ENCODE measurements at places on chromosomes 7 and 10. TPM values are rescaled to one million over a fixed set of nuclear protein-coding genes. Genes with fewer than 3 reads are reported as not detected.

GRCh38 chr7:17236171-17236570 lies 62.3 kb upstream of the AHR start:
- no peak for DNase-seq

DNA sequence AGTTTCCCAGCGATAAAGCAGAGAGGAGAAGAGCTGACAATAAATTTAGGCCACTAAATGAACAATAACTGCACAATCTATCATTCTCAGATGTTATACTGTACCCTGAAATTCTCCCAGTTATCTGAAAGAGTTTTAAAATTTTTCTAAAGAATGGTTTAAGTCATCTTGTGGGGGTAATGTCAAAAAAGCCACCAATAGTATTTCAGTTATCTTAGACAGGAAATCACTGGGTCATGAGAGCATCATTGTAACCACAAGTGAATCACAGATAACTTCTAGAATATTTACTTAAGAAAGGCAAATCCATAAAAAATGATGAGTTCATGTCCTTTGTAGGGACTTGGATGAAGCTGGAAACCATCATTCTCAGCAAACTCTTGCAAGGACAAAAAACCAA lies 147.1 kb downstream of the DNAJB9 start:
- no peak for DNase-seq

GRCh38 chr7:18212758-18213157 lies 185.1 kb upstream of the PRPS1L1 start:
- no peak for DNase-seq

GRCh38 chr10:97131666-97132065 lies 54.1 kb downstream of the SLIT1 start:
- no peak for DNase-seq

DNA sequence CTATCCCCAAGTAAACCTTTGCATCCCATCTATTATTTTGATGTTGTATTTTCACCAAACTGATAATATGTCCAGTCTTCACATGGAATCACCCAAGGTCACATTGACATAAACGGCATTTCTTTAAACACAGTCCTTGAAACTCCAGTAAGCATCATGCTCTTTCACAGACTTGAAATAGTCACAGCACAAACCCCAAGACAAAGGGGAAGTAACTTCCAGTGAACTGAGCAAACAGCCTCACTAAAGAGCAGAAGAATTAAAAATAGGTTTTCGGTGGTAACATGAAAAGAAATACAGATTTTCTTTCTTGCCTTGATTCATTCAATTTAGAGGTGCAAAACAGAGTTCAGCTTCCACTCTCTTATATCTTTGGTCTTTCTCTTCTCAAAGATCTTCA lies 253.7 kb downstream of the SFMBT2 start:
- no peak for DNase-seq

GRCh38 chr10:100934084-100934659 lies 21.4 kb downstream of the SLF2 start:
- no peak for DNase-seq

DNA sequence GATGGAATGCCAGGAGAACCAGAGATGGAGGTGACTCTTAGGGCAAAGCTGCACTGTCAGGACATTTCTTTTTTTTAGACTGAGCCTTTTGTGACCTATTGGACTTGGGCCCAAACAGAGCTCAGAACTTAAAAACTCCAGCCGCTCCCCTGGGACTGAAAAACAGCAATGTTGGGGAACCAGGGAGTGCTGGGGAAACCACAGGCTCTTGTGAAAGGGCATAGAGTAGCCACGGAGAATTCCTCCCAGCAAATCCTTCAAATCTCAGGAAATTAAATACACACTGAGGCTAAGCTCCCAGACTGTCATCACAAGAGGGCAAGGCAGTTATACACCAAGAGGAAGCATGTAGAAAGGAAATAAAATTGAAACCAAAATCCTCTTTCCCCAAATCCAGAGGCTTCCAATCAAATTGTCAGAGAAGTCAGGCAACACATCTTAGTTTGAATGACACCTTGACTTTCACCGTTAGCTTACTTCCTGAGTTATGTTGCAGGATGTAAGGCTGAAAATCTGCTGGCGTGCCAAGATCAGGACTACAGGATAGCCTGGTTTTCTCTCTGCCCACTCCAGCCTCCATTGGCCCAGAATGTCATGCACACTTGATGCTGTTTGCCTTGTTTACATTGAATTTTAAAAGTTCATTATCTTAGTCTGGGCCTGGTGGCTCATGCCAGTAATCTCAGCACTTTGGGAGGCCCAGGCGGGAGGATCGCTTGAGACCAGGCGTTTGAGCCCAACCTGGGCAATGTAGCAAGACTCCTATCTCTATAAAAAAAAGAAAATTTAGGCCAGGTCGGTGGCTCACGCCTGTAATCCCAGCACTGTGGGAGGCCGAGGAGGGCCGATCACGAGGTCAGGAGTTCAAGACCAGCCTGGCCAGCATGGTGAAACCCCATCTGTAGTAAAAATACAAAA lies 2.6 kb upstream of the RFC2 start:
- DNase-seq = no peak

GRCh38 chr7:17516771-17517170 lies 218.3 kb downstream of the AHR start:
- no peak for DNase-seq

- DNase-seq = no peak
Observed at GRCh38 chr7:91683823-91684222, 196.7 kb downstream of the MTERF1 start.

DNA sequence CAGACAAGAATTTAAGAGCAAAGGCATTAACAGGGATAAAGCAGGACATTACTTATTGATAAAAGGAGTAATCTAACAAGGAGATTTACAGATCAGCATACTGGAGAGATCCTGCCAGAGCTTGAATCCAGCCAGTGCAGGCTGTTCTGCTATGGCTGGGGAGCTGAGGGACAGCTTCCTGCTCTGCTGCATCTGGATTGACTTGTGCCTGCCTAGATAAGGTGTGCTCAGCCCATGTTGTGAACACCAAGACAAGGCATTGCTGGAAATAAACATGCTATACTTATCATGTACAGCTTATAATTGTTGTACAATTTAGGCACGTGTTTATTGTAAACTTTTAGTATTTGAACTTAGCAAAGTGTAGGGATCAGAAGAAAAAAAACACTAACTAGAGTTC lies 71.7 kb downstream of the HIF1AN start:
- DNase-seq = no peak

DNA sequence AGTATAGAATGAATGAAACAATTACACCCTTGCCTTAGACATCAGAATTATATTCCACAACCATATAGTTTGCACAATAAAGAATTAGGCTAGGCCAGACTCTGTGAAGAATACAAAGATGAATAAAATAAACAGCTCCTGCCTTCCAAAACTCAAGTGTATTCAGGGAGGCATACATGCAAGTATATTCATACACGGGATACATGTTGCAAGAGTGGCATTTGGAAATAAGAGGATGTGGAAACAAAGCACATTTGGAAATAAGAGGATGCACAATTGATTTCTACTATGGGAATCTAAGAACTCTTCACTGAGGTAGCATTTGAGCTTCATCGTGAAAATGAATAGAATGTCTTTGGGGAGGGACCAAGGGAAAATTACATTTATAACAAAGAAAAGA lies 27.0 kb upstream of the TMEM26 start:
- DNase-seq = no peak

DNA sequence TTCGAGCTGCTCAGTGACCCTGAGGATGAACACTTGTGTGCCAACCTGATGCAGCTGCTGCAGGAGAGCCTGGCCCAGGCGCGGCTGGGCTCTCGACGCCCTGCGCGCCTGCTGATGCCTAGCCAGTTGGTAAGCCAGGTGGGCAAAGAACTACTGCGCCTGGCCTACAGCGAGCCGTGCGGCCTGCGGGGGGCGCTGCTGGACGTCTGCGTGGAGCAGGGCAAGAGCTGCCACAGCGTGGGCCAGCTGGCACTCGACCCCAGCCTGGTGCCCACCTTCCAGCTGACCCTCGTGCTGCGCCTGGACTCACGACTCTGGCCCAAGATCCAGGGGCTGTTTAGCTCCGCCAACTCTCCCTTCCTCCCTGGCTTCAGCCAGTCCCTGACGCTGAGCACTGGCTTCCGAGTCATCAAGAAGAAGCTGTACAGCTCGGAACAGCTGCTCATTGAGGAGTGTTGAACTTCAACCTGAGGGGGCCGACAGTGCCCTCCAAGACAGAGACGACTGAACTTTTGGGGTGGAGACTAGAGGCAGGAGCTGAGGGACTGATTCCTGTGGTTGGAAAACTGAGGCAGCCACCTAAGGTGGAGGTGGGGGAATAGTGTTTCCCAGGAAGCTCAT lies 1.1 kb downstream of the DDIT4 start:
- DNase-seq = peak; percentile 59

DNA sequence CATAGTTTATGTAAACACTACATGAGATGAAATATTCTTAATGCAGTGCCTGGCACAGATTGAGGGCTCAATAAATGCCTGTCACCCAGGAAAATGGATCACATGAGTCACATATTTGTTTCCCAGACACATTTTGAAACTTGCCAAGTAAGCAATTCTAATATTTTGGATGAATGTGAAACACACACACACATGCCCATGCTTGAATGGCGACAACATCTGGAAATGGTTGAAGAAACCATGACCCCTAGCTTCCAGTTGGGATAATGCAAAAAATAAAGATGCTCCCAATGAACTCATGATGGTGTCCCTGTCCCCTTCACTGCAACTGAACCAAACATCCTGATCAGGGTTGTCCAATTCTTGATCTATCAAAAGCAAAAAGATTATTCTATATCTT lies 797.3 kb downstream of the XPNPEP1 start:
- DNase-seq = no peak

GRCh38 chr10:97779975-97780374 lies 8.2 kb upstream of the SFRP5 start:
- DNase-seq = no peak

DNA sequence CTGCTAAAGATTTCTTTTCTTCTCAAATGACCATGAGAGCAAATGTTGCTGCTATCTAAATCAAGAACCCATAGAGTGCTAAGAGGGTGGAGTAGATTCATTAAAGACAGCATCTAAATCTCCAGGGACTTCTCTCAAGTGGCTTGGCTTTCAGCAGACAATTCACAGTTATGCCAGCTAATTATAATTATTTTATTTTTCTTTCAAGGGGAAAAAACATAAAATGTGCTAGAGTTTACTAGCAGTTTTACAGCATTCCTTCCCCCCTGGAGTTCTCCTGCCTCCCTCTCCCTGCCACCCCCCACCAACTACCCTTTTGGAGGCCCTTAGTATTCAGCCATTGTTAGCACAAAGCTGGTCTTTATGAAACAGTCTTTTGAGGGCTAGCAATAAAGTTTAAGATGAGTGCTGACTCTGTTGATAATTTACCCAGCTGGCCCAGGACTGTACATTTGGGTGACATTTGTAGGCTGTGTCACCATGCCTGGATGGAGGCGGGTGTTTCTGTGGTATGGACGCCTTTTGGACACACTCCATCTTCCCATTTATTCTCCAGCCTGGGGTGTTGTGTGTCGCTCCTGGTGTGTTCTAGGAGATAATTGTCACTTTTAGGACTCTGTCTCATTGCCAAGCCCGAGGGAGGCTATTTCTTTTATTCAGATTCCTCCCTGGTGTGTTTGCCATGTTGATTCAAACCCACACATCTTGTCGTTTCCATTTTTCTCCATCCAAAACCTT lies 160.2 kb downstream of the CREB5 start:
- no peak for DNase-seq

DNA sequence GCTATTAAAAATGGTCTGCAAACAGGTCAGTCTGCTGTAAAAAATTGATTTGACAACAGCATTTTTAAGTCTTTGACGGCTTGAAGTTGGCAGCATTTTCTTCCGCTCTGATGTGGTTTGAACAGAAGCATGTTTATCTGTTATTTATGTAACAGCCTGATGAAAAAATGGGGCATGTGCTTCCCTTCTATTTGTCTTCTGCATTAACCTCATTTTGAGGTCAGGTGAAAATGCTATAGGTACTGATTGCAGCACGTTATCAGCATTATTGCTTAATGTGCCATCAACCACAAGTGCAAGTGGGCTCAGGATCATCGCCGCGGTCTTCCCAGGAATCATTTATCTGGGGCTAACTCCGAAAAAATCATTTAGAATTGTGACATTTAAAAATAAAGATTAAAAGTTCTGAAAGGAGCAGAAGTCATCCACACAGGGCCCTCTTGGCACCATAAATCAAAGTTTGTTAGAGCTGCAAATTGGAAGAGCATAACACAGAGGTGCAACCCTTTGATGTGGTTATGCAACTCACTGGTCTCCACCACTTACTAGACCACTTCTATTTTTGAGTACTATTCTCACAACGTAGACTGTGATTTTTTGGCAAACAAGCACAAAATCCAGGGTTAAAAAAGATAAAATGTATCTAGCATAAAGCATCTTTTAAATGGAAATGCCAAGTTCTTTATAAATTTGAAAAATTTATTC lies 307.7 kb downstream of the MDFIC start:
- no peak for DNase-seq

DNA sequence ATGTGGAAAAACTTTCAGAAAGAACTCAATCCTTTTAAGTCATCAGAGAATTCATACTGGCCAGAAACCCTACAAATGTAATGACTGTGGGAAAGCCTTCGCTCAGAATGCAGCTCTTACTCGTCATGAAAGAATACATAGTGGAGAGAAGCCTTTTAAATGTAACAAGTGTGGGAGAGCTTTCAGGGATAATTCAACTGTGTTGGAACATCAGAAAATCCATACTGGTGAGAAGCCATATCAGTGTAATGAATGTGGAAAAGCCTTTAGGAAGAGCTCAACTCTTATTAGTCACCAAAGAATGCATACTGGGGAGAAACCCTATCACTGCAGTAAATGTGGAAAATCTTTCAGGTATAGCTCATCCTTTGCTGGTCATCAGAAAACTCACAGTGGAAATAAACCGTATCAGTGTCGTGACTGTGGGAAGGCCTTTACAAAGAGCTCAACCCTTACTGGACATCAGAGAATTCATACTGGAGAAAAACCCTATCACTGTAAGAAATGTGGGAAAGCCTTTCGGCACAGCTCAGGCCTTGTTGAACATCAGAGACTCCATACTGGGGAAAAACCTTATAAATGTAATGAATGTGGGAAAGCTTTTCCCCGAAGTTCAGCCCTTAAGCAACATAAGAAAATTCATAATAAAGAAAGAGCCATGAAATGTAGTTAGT lies 10.6 kb downstream of the ZNF485 start:
- DNase-seq = no peak

DNA sequence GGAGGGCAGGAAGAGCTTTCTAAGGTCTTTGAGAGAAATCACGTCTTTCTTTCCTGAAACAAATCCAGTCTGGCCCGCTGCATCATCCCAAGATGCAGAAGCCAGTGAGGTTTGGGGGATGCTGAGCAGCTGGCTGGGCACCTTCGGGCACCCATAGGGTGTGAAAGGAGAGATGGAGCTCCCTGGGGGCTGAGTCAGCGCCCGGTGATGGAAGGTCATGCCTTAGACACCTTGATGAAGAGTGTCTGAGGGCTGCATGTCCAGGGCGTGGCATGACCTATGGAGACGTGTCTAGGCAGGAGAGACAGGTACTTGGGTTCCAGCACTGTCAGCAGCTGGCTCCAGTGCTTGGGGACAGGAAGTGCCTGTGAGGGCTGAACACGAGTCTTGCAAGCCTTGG lies 88.3 kb downstream of the GOLGA7B start:
- no peak for DNase-seq

- DNase-seq = no peak
Observed at GRCh38 chr10:31959461-31960173, 31.0 kb upstream of the ARHGAP12 start.

Gene PILRA
- 3.5 TPM for total RNA-seq

Gene INA
- not detected for total RNA-seq

Gene TEX47
- total RNA-seq = not detected

Gene ABCB4
- total RNA-seq = 409 TPM

Gene SPDYE5
- not detected for total RNA-seq

Gene OR13A1
- 0.05 TPM for total RNA-seq

Gene MMRN2
- total RNA-seq = 11.0 TPM

Gene XRCC2
- total RNA-seq = 0.33 TPM

Gene PDK4
- total RNA-seq = 116 TPM

Gene SLC26A4
- 0.25 TPM for total RNA-seq

Gene DRGX
- not detected for total RNA-seq

Data from liver (tissue), 10 donors.